Stimulated activated CD8-positive, alpha-beta memory T cell treated with anti-CD3 and anti-CD28 coated beads, Interleukin-4, amount 100 ng/mL, for 1 hour (primary cell): ENCODE measurements at places on chromosomes 4 and X.

GRCh38 chrX:13774696-13775095 is 40.1 kb downstream of the OFD1 start:
- no peak for DNase-seq

- DNase-seq, result no peak
These were observed 47.7 kb upstream of the ADGRL3 start for GRCh38 chr4:61152433-61152832.

DNA sequence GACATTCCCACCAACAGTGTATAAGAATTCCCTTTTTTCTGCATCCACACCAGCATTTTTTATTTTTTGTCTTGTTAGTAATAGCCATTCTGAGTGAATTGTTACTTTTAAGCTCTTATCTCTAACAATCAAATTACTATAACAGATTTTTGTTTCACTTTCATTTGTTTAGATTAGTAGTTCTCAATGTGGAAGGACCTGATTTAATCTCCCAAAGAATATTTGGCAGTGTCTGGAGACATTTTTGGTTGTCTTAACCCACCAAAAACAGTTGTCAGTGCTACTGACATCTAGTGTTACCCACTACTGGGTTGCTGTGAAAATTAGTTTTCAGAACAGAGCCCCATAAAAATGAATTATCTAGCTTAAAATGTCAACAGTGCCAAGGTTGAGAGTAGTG is 37.9 kb downstream of the RUFY3 start:
- no peak for DNase-seq

GRCh38 chr4:33226133-33226532 is 2506.0 kb downstream of the PCDH7 start:
- DNase-seq, result no peak

DNA sequence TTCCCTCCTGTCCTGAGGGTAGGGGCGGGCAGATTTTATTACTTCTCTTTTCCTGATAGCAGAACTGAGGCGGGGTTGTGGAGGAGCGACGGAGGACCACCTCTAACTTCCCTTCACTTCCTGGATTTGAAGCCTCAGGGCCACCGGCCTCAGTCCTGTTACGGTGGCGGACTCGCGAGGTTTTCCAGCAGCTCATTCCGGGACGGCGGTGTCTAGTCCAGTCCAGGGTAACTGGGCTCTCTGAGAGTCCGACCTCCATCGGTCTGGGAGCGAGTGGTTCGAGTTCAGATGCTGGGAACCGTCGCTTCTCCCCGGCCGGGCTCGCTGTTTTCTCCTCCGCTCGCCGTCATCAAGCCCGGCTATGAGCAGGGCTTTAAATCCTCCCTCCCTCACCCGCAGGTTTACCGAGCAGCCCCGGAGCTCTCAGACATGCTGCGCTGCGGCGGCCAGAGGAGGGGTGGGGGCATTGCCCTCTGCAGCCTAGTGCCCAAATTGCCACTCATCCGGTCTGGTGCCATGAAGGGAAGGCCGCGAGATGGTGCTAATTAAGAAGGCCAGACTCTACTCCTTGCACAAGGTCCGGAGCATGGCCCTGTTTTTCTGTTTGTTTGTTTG is 23.3 kb downstream of the HAND2 start:
- no peak for DNase-seq

DNA sequence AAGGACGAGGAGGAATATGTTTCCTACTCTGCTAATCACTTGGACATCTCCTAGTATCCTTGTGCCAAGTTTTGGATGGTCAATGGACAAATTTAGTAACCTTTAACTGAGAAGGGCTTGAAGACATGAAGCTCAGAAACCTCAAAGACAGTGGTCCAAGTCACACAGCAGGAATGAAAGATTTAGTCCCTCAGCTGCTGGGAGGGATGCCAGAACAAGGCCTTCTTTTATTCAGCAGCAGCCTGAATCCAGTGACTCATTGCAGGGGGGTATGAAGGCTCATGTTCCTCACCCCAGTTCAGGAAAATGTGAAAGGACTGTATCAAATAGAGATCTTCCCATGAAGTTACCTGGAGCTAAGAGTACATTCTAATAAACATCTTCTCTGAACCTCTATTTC is 214.9 kb upstream of the UGT8 start:
- DNase-seq, result no peak

GRCh38 chr4:102478186-102478585 is 23.0 kb upstream of the NFKB1 start:
- no peak for DNase-seq

DNA sequence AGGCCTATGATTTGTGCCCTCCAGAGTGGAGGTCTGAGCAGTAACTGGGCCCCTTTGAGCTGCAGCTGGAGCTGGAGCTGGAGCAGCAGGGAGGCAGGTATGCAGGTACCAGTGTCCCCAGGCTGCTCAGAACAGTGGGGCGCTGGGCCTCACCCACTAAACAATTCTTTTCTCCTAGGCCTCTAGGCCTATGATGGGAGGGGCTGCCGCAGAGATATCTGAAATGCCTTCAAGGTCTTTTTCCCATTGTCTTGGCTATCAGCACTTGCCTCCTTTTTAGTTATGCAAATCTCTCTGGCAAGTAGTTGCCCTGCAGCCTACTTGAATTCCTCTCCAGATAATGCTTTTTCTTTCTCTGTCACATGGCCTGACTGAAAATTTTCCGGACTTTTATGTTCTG is 79.7 kb upstream of the OTUD4 start:
- no peak for DNase-seq

DNA sequence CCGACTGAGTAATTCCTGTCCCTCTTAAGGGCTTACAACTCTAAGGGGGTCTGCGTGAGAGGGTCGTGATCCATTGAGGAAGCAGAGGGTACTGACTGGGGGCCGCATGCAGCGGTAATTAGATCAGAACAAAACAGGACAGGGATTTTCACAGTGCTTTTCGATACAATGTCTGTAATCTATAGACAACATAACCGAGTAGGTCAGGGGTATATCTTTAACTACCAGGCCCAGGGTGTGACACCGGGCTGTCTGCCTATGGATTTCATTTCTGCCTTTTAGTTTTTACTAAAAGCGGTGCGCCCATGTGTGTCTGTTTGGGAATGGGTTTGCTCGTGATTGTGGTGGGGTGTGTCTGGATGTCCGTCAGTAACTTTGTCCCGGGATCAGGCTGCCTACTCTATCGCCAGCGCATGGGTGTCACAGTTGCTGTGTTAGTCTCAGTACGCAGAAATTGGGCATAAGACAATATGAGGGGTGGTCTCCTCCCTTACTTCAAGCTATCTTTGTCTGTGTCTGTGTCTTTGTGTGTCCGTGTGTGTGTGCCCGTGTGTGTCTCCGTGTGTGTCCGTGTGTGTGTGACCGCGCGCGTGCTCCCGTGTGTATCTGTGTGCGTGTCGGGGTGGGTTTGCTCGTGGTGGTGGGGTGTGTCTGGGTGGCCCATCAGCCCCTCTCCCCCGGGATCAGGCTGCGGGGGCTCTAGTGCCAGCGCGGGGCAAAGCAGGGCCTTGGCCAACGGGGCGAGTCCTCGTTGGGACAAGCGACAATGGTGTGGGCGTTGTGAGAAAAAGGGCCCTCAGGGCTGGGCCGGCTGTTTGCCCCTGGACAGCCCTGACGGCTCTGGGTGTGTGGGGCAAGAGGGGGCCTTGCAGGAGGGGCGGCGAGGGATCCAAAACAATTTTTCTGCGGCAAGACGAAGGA is 10.4 kb downstream of the FRG2 start:
- no peak for DNase-seq

DNA sequence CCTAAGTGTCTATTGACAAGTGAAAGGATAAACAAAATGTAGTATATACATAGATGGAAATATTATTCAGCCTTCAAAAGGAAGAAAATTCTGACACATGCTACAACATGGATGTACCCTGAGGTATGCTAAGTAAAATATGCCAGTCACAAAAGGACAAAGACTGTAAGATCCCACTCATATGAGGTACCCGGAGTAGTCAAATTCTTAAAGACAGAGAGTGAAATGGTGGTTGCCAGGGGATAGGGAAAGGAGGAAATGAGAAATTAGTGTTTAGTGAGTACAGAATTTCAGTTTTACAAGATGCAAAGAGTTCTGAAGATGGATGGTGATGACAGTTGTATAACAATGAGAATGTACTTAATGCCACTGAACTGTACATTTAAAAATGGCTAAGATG is 102.3 kb upstream of the NAP1L5 start:
- no peak for DNase-seq

GRCh38 chr4:93029769-93030168 is 726.0 kb downstream of the GRID2 start:
- DNase-seq, result no peak
